Stimulated activated CD4-positive, alpha-beta T cell treated with anti-CD3 and anti-CD28 coated beads, TNF-alpha, amount 100 ng/mL, for 48 hours (primary cell): ENCODE measurements at places on chromosomes 11 and 22.
A peak's percentile ranks its signal among the peaks of the same experiment; 100 is the strongest.

GRCh38 chr11:99325847-99326246, 305.1 kb downstream of the CNTN5 start:
- no peak for DNase-seq

GRCh38 chr11:115678942-115679341, 174.7 kb upstream of the CADM1 start:
- DNase-seq: no peak

DNA sequence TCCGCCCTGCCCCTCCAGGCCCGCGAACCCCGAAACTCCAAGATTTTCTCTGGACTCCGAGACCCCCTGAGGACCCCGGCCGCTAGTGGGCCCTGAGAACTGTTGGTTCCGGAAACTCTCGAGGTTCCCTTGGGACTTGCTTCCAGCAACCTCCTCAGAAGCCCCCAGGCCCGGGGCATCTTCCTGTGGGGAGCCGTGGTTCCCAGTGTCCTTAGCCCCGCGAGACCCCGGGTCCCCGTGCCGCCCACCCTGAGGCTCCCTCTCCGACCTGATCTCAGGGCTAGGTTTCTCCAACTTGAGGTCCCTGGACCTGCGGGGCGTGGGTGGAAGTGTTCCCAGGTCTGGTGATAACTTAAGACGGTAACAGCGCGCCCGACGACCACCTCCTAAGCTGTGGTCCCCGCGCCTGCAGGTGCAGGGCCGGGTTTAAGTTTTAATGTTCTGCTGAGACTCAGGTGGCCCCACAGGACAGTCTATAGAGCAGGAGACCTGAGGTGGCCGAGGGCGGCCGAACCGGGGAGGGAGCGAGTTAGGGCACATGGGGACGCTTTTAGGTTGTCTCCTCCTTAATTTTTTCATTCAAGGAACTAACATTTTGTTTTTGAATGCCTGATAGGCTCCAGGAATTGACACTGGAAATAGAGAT, 720 bp downstream of the FAM118A start:
- DNase-seq: no peak

GRCh38 chr11:124761301-124762104, 587 bp downstream of the ESAM start:
- DNase-seq: no peak

GRCh38 chr11:132933703-132934102, 598.6 kb downstream of the OPCML start:
- no peak for DNase-seq

GRCh38 chr22:49160261-49161001, 667.2 kb downstream of the BRD1 start:
- no peak for DNase-seq

- DNase-seq: no peak
These were observed 55.1 kb upstream of the CD82 start for GRCh38 chr11:44510372-44510771.

GRCh38 chr11:12769834-12770345, 95.7 kb downstream of the TEAD1 start:
- DNase-seq: no peak

GRCh38 chr11:76888989-76889388, 28.3 kb downstream of the ACER3 start:
- no peak for DNase-seq

DNA sequence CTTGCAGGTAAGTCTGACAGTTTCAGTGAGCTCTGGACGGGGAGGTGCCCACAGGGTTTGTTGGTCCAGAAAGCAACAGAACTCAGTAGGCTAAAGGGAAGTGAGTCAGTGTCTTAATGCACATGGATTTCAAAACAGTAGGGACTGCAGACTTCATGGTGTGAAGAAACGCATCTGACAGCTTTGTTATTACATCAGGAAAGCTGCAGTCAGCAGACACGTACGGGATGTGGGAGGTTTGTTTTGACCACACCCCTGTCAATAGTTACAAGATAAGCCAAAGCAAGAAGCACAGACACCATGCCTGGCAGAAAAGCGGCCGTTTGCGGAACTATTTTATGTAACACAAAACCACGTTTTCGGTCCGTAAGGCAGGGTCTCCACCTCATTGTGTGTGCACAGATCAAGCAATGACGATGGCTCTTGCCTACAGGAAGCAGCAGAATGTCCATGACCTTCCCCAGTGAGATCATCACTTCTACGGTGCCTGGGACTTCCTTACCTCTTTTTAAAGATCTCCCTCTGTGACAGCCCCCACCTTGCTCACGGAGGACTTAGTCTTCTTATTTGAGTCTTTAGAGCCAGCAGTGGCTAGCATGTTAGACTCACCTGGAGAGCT, 58.2 kb upstream of the FTH1 start:
- peak; percentile 30 for DNase-seq

- no peak for DNase-seq
These were observed 389 bp upstream of the CASP12 start for GRCh38 chr11:104898685-104899013.

DNA sequence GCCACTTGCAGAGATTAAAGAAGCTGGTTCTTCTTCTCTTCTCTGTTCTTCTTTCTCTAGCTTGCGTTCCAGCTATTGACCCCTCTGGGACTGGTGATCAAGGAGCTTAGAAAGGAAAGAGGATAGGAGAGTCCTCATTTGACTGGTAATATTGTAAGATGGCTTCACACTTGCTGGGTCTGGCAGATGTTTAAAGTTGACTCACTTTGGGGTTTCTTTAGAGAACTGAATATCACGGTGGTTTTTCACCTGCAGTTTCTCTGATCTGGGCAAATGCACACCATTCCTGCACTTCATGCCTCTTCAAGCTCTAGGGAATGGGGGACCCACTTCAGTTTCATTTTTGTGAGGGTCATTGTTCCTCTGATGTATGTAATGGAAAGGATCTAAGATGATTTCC, 41.8 kb upstream of the DEUP1 start:
- DNase-seq: no peak

DNA sequence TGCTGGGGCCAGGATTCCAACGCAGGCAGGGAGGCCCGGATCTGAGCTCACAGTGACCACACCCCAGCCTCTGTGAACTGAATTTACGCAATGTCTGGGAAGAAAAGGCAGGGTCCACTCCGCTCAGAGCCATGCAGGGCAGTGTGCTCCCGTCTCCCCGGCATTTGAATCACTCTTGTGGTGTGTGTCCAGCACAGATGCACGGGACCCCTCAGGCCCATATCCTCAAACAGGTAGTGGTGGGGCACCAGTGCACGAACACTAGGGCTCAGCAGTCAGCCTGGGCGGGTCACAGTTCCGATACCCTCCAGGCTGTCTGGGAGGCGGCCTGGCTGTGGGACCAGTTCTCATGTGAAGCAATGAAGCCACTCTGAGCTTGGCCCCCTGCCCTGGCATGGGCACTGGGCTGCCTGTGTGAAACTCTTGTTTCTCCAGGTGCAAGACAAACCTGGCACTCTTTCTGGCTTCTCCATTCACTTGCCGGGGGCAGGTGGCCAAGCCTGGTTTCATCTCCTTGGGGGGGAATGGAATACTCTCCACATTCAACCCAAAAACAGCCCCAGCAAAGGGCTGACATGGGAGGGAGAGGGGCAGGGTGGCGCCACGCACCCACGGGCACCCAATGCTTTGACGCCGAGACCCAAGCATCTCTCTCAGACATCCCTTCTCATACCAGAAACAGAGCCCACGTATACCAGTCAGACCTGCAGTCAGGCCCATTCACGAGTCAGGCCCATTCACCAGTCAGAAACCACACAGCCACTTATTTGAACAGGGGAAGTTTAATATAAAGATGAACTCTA, 14.3 kb downstream of the DHCR7 start:
- no peak for DNase-seq

DNA sequence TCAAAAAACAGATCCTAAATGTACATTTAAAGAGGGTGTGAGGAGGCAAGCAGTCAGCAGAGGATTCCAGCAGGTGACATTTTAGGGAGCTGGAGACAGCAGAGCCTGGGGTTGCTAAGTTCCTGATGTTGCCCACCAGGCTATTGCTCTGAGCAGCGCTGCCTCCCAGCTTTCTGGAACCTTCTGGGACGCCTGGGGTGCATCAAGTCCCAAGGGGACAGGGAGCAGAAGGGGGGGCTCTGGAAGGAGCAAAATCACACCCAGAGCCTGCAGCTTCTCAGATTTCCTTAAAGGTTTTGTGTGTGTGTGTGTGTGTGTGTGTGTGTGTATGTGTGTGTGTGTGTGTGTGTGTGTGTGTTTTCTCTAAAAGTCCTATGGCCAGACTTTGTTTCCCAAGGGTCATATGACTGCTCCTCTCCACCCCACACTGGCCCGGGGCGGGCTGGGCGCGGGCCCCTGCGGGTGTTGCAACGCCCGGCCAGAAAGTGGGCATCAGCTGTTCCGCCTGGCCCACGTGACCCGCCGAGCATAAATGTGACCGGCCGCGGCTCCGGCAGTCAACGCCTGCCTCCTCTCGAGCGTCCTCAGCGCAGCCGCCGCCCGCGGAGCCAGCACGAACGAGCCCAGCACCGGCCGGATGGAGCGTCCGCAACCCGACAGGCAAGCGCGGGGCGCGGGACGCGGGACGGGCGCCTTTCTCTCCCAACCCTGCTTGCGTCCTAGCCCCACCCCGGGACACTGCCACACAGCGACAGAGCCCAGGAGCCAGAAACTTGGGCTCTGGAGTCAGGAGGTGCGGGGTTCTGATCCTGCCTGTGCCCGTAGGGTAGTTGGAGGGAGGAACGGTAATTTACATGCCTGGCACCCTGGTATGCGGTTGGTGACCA, at the start of gene HMOX1:
HMOX1 (plus strand) TSS at position 560 of the 887 bp plus-strand sequence; CDS start at position 638, 78 bp downstream.
- no peak for DNase-seq

- DNase-seq: no peak
These were observed 369.3 kb downstream of the DLG2 start for GRCh38 chr11:85257837-85258236.

GRCh38 chr11:118849825-118850224, 33.9 kb upstream of the CXCR5 start:
- DNase-seq: no peak
